ENCODE measurements at places on chromosomes 1 and 21. TPM values are rescaled to one million over a fixed set of nuclear protein-coding genes. Genes with fewer than 3 reads are reported as not detected.

GRCh38 chr1:57064379-57065140 is 98.7 kb upstream of the C8B start:
- no peak for DNase-seq

DNA sequence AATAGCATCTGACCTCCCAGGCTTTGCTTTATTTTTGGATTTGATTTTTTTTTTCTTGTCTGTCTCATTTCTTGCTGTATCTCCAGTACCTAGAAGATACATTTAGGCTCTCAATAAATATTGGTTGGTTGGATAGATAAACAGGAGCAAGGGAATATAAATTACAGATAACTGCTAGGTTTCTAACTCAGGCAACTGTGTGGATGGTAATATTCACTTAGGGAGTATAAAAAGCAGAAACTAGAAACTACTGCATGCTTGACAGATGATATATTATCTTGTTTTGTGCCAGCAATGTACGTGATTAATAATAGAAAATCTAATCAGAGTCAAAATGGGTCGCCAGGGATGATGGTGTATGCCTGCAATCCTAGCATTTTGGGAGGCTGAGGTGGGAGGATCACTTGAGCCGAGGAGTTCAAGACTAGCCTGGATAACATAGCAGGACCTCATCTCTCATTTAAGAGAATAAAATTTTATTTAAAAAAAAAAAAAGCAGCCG is 31.0 kb upstream of the TARS2 start:
- DNase-seq: no peak

GRCh38 chr1:158283965-158284364 is 5.8 kb upstream of the CD1C start:
- DNase-seq: peak; percentile 28

DNA sequence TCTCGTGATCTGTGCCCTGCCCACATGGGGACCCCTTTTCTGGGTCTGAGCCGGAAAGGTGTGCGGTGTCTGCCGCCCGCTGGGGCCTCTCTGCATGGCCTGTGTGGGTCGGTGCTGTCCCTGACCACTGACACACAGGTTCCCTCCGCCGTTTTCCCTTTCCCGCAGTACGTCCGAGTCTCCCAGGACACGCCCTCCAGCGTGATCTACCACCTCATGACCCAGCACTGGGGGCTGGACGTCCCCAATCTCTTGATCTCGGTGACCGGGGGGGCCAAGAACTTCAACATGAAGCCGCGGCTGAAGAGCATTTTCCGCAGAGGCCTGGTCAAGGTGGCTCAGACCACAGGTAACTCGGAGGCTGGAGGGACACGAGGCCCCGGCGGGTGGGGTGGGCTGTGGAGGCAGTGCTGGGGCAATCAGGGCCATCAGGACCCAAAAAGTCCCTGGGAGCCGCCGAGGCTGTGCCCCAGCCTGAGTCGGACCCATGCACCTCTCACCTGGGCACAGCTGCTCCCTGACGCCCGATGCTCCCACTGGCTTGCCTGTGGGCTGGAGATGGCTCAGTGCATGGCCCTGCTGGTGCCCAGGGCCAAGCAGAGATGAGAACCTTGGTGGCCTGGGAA is 13.3 kb downstream of the TRPM2 start:
- no peak for DNase-seq

The EXTL1 gene
- total RNA-seq: 0.67 TPM
